Heart right ventricle (tissue), 16 donors: ENCODE measurements at places on chromosomes 1 and 21.

DNA sequence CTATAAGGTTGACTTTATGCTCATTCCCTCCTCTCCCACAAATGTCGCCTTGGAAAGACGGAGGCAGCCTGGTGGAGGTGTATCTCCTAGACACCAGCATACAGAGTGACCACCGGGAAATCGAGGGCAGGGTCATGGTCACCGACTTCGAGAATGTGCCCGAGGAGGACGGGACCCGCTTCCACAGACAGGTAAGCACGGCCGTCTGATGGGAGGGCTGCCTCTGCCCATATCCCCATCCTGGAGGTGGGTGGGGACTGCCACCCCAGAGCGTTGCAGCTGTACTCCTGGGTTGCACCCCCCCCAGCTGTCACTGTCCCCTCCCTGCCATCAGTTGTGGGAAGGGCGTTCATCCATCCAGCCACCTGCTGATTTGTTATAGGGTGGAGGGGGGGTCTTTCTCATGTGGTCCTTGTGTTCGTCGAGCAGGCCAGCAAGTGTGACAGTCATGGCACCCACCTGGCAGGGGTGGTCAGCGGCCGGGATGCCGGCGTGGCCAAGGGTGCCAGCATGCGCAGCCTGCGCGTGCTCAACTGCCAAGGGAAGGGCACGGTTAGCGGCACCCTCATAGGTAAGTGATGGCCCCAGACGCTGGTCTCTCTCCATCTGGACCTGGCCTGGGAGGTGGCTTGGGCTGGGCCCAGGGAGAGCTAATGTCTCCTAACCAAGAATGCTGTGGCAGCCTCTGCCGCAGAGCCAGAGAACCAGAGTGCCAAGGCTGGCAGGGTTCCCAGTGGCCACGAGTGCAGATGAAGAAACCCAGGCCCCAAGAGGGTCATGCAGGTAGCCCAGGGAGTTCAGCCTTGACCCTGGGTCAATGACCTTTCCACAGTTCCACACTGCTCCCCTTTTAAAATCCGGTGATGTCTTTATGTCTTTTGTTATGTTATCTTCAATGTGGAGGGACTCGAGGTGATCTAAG, 13.1 kb downstream of the PCSK9 start:
- no peaks in the 10 kb centered on the region for H3K36me3 ChIP-seq
- peaks cover 10% of the 10 kb centered on the region for H3K4me1 ChIP-seq
- no peak overlapping the region for H3K4me3 ChIP-seq
- DNase-seq, result peak; percentile 57

- H3K27me3 ChIP-seq, result no peaks in the 10 kb centered on the region
- peaks cover 31% of the 10 kb centered on the region for H3K36me3 ChIP-seq
- H3K4me1 ChIP-seq, result no peaks in the 10 kb centered on the region
- H3K4me3 ChIP-seq, result no peak overlapping the region
- DNase-seq, result no peak
- no peak overlapping the region for H3K27ac ChIP-seq
Measured at GRCh38 chr1:227586733-227587132, 23.4 kb downstream of the ZNF678 start.

DNA sequence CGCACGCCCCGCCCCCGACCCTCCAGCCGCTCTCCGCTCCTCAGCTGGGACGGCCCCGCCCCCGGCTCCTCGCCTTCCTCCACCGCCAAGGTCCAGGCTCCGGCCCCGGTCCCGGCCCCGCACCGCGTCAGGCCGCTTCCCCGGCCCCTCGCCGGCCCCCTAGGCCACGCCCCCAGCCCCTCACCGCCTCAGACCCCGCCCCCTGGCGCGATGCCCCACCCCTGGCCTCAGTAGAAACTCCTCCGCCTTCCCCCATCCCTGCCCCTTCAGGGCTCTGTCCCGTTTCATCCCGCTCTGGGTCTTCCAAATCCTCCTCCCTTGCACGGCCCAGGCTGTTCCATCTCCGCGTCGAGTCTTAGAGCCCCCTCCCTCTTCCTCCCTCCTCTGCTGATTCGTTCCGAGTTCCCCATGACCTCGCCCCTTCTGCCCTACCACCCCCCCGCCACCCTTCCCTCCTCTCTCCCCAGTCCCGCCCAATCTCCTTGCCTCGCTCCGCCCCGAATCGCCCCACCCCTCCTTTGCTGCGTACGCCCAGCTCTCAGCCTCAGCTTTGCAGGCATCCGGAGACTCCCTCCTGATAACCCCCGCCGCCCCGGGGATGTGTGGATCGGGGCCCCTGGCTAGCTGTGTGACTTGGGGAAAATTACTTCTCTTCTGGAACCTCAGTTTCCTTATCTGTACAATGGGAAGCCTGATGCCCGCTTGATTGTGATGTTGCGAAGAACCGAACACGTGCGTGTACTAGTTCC, 448 bp upstream of the ASAP3 start:
- peak; percentile 95 for DNase-seq
- H3K27me3 ChIP-seq, result no peaks in the 10 kb centered on the region
- peak overlapping the region; percentile 98 for H3K4me3 ChIP-seq

DNA sequence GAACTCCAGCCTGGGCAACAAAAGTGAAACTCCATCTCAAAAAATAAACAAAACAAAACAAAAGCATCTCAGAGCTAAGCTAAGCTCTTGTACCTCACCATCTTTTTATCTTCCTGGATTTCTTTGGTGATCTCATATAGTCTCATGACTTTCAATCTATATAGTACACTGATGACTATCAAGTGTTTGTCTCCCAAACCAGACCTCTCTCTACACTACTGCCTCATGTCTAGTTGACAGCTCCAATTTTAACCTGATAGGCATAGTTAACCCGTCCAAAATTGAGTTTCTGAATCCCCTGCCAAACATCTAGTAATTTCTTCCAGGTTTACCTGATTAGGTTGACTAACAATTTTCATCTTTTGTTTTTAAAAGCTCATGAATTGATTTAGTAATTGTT, 151.7 kb downstream of the COP1 start:
- H3K4me1 ChIP-seq, result no peaks in the 10 kb centered on the region
- no peak overlapping the region for H3K4me3 ChIP-seq
- DNase-seq, result no peak
- H3K36me3 ChIP-seq, result no peaks in the 10 kb centered on the region

DNA sequence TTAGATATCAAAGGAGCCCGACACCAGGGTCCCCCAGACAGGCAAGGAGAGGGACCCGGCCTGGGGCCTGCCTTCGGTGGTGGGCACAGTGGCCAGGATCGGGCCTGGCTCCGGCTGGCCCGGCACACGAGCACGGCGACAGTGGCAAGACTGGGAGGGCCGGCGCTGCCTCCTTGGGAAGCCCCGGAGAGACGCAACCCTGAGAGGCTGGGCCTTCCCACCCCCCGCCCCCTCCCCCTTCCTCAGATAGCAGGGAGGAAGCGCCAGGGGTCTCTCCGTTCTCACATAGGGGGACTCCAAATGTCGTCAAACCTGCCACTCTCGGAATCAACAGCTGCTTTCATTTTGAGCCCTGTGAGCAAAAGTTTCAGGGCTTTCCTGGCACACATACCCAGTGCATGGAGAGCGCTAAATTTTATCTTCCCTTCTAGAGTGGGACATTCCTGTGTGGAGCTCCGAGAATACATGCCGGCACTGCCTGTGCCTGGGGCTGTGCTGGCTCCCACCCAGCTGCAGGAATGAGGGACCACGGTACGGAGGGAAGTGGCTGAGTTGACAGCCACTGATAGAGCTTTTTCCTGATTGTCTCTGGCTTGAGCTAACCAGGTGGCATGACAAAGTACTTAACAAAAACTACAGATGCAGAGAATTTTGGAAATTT, 62.4 kb downstream of the CD247 start:
- no peaks in the 10 kb centered on the region for H3K36me3 ChIP-seq
- H3K27ac ChIP-seq, result peak overlapping the region; percentile 87
- H3K4me3 ChIP-seq, result peak overlapping the region; percentile 74
- DNase-seq, result peak; percentile 30

GRCh38 chr1:6235296-6235677, 477 bp downstream of the ICMT start:
- peaks cover 21% of the 10 kb centered on the region for H3K27me3 ChIP-seq
- no peak for DNase-seq
- peak overlapping the region; percentile 73 for H3K27ac ChIP-seq
- no peaks in the 10 kb centered on the region for H3K36me3 ChIP-seq
- peak overlapping the region; percentile 79 for H3K4me3 ChIP-seq

GRCh38 chr1:245225322-245226202, 70.8 kb downstream of the KIF26B start:
- no peak for DNase-seq
- no peak overlapping the region for H3K4me3 ChIP-seq
- no peaks in the 10 kb centered on the region for H3K4me1 ChIP-seq
- H3K36me3 ChIP-seq, result no peaks in the 10 kb centered on the region
- peaks cover 34% of the 10 kb centered on the region for H3K27me3 ChIP-seq

DNA sequence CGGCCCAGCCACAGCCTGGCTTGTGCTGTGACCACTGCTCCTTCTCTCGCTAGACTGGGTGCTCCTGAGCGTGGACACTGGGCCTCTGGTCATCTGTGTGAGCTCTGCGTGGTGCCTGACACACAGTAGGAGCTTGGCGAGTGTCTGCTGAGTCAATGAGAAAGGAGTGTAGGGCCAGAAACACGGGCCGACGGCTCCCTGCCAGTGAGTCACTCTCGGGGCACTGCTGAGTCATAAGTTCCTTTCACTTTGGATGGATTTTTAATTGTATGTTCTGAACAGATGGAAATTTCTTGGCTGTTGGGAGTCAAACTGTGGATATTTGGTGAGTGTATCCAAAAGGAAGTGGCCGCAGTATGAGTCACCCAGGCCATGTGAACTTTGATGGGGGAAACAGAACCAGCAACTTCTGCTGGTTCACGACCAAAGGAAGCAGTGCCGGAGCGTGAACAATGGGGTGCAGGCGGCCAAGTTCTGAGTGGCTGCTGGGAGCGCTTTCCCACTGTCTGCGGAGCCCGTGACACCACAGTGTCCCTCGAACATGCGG, 41.0 kb upstream of the COL18A1 start:
- no peaks in the 10 kb centered on the region for H3K27me3 ChIP-seq
- peak overlapping the region; percentile 94 for H3K27ac ChIP-seq
- peak; percentile 83 for DNase-seq
- no peaks in the 10 kb centered on the region for H3K36me3 ChIP-seq
- peaks cover 73% of the 10 kb centered on the region for H3K4me1 ChIP-seq
- H3K4me3 ChIP-seq, result peak overlapping the region; percentile 12

DNA sequence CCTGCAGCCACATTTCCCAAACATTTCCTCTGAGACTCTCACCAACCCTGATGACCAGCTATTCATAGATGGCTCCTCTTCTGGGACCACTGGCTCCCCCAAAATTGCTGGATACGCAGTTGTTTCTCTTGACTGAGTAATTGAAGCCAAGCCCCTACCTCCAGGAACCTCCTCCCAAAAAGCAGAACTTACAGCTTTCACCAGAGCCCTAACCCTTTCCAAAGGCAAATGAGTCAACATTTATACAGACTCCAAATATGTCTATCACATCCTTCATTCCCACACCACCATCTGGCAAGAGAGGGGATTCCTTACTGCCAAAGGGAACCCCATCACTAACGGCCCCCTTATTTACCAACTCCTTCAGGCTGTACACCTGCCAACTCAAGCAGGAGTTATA, 20.3 kb upstream of the CA6 start:
- no peaks in the 10 kb centered on the region for H3K36me3 ChIP-seq
- no peaks in the 10 kb centered on the region for H3K27me3 ChIP-seq
- no peak for DNase-seq
- H3K27ac ChIP-seq, result no peak overlapping the region
- no peak overlapping the region for H3K4me3 ChIP-seq
- no peaks in the 10 kb centered on the region for H3K4me1 ChIP-seq

GRCh38 chr1:18342744-18343143, 138.0 kb upstream of the KLHDC7A start:
- H3K4me1 ChIP-seq, result no peaks in the 10 kb centered on the region
- H3K27me3 ChIP-seq, result no peaks in the 10 kb centered on the region
- H3K4me3 ChIP-seq, result no peak overlapping the region
- H3K36me3 ChIP-seq, result no peaks in the 10 kb centered on the region
- no peak for DNase-seq

DNA sequence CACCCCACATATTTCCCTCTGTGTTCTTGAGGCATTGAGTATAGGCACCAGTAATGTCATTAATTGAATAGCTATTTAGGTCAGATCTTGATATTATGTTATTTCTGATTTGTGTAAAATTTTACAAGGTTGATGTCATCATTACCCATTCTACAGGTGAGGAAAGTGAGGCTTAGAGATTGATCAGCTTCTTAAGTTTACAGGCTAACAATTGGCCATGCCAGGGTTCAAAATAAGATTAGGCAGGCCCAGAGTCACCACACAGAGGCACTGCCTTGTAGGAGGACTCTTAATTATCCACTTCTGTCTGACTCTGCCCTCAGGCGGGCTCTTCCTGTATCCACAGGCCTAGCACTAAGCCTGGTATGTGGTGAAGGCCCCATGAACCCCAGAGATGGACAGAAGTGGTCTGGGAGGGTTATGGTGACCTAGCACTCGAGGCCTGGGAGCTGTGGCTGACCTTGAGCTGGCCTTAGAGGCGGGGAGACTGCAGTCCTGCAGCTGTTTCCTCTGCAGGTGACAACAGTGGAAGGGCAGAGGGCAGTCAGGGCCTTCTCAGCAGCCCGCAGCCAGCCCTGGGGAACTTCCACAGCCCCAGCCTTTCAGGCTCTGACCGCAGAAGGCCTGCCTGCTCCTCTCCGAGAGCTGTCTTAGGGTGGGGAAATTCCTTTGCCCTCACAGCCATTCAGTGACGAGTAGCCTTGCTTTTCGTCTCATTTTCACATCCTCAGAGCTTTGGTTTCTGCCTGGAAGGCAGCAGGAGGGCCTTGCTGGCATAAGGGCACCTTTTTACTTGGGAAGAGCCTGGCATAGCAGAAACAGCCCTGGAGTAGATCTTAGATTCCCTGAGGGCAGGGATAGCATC, 12.2 kb downstream of the ZDHHC18 start:
- H3K4me1 ChIP-seq, result no peaks in the 10 kb centered on the region
- no peak overlapping the region for H3K27ac ChIP-seq
- no peaks in the 10 kb centered on the region for H3K36me3 ChIP-seq
- H3K4me3 ChIP-seq, result no peak overlapping the region

DNA sequence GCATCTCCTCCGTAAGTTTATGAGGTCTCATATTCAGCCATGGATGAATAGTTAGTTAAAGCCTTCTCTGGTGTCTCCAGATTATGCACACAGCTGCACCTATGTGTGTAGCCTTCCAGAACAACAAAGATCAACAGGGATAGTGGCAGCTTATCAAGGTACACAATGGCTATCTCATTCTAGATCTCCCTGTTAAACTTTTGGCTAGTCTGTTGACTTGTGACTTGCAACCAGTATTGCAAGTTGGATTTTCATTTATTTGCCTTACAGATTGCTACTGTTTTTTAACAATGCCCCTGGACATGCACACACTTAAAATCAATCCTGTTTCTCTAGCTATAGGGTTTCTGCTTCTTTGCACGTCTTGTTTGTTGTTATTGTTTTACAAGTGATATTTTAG, 363.2 kb downstream of the OMA1 start:
- DNase-seq, result no peak
- H3K27ac ChIP-seq, result no peak overlapping the region
- H3K36me3 ChIP-seq, result no peaks in the 10 kb centered on the region
- H3K27me3 ChIP-seq, result no peaks in the 10 kb centered on the region
- no peak overlapping the region for H3K4me3 ChIP-seq
